ENCODE measurements at places on chromosomes 5 and 9.

GRCh38 chr9:110140276-110140675 is 67.7 kb downstream of the C9orf152 start:
- no peak for DNase-seq

- no peak for DNase-seq
Measured at GRCh38 chr5:139012176-139012575, 137.0 kb upstream of the LRRTM2 start.

DNA sequence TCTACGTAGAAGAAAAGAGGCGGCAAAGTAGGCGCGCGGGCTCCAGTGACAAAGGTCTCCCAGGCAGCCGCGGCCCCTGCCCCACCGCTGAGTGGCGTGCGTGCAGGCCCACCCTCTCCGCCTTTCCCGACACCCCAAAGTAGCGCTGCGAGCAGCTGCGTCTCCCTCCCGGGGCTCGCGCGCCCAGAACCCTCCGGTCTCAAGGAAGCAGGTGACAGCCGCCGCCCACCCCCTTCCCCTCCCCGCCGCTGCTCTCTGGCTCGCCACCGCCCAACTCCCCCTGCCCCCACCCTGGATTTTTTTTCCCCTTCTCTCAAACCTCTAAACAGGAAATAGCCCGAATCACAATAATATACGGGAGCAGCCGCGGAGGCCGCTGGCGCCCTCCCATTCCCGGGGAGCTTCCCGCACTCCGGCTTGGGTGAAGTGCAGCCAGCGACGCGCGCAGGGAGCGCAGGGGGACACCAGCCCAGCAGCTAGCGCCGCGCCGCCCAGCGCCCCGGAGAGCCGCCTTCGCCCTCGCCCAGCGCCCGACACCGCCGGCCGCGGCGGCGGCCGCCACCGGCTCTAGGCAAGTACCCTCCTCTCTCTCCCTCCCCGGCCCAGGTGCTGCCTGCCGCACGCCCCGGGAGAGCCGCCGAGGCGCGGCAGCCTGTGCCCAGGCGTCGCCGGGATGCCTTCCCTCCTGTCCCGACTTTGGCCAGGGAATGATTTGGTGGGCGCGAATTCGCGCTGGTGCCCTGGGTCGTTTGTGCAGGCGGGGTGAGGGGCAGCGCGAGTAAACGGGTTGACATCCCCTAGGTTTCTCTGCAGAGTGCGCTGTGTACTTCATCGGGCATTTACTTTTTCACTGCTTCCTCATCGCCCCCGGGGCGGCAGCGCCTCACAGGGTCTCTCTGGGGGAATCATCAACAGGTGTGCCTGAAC is 52.7 kb upstream of the TJP2 start:
- DNase-seq, result peak; percentile 96

- DNase-seq, result no peak
Measured at GRCh38 chr5:8436924-8437323, 568.0 kb downstream of the MTRR start.

GRCh38 chr5:75337366-75338021 is 474 bp downstream of the HMGCR start:
- peak; percentile 63 for DNase-seq

- no peak for DNase-seq
Measured at GRCh38 chr9:116924462-116925110, 237.5 kb downstream of the TRIM32 start.

GRCh38 chr9:130265431-130266235 is at the start of gene HMCN2:
TSS of gene HMCN2 (plus strand) at chr9:130265760. CDS start at chr9:130265879, 119 bp downstream.
- DNase-seq, result peak; percentile 77

DNA sequence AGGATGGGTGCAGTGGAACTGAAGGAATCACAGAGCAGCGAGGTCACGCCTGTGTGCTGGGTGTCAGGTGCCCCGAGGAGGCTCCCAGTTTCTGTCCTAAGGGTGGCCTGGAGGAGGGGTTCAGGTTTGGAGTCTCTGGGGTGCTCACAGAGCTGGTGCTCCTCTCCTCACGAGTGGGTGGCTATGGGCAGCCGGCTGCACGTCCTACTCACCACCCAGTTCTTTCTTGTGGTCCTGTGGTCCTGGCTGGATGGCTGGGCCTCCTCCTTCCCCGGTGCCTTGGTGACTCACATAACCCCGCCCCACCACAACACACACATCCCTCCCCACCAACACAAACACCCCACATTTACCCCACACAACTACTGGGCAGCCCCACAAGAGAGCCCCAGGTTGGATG is 9.9 kb upstream of the PTGS1 start:
- DNase-seq, result no peak

DNA sequence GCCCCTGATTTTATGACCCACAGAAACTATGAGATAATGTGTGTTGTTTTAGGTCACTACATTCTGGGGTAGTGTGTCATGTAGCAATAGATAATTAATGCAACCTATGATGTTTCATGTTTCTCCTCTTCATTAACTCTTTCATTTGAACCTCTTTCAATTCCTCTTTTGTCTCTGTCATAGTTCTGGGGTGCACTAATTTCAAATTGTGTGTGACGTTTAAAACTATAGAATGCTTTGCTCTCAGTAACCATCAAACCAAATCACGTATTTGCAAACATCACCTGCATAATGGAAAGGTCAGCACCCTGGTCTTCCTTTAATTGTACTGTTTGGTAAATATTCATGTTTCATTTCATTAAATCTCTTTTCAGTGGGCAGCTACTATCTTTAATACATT is 621.6 kb downstream of the TLR4 start:
- no peak for DNase-seq

- no peak for DNase-seq
Measured at GRCh38 chr9:117189121-117189520, 225.7 kb downstream of the ASTN2 start.

DNA sequence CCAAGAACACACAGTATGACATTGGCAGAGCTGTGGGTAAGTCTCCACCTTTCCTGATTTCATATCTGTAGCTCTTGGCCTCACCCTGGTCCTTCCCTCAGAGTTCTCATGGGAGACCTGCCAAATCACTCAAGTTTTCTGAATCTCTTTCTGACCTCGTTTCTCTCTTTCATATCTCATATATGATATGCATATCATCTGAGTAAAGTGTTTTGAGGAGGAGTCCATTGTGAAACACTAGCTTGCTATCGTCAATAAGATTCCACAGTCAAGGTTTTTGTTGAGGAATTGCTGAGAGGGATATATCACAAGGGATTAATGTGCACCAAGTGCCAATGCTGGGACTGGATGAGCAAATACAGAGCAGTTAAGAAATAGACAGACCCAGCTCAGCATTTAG is 739.2 kb downstream of the BRINP1 start:
- DNase-seq, result no peak

GRCh38 chr5:171770153-171770552 is 15.5 kb upstream of the SMIM23 start:
- DNase-seq, result no peak

DNA sequence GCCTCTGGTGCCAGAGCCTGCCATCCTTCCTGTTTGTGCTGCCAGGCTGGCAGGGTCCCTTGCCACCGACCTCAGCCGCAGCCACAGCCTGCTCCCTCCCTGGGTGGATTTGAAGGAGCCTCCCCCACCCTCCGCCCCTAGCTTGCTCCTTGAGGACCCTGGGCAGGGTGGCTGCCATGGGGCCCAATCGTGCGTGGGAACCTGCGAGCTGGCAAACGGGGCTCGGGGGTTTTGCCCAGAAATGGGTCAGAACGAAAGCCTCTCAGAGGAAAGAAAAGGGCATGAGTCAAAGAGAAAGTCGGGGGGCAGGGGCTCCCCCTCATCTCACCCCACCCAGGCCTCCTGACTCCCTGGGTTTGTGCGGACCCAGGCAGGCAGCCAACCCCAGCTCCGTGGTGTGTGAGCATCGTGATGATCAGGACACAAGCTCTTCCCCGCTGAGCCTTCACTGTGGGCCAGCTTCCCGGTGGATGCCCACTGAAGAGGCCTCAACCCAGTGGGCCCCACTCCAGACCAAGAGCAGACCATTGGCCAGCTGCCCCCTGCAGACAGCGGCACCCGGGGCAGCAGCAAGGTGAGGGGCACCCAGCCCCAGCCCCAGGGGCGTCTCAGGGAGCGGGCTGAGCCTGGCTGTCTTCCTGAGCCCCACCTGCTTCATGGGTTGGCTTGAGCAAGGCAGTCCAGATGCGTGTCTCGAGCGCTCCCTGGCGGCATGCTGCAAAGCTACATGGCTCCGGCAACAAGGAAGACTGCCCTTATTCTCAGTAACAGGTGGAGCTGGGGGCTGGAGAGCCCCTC is 3.0 kb upstream of the FUT7 start:
- DNase-seq, result peak; percentile 65

DNA sequence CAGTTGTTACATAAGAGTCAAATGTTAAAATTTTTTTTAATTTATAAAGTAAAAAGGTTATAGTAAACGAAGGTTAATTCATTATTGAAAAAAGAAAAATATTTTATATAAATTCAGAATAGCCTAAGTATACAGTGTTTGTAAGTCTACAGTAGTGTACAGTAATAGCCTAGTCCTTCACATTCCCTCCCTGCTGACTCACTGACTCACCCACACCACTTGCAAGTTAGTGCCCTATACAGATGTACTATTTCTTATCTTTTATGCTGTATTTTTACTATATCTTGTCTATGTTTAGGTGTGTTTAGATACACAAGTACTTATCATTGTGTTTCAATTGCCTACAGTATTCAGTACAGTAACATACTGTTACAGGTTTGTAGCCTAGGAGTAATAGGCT is 57.6 kb downstream of the MAMDC2 start:
- DNase-seq, result no peak

DNA sequence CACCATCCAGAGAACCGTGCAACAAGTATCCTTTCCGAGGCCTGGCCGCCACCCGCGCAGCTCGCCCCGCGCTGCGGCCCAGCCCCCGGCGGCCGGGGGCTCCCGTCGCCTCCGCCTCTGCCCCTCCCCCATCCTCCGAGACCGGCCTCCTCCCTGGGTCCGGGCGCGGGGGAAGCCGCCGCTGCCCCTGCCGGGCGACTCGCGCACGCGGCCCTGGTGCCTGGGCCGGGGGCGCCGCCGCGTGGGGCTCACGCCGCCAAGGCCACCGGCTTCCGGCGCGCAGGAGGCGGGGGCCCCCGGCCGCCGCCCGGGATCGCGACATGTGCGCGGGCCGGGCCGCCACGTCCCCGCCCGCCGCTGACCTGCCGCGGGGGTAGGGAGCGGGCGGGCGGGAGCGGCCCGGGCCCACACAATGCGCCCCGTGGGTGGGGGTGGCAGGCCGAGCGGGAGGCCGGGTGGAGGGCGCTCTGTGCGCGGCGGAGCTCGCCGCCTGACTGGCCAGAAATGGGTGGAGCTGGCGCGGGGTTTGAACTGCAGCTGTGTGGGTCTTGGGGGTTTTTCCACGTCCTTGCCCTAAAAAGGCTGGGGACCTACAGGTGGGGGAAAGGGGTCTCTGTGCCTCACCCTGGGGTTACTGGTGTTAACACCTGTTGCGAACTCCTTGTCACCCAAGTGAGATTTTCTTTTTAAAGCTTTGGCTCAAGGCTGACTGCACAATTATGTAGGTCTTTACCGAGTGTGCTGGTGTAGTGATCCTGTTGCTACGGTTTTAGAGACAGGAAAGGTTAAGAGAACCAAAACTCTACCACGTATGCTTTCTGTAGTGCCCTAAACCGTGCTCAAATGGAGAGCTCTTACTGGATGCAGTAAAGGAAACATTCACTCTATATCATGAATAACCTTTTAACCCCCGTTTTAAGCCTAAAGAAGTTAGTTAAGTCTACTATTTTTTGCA is 32.3 kb downstream of the TNPO1 start:
- DNase-seq, result peak; percentile 50

GRCh38 chr9:130104491-130105193 is 50.9 kb downstream of the GPR107 start:
- DNase-seq, result no peak

GRCh38 chr5:109005297-109006009 is 257.8 kb downstream of the FER start:
- DNase-seq, result no peak

GRCh38 chr5:150001660-150002486 is 1.3 kb downstream of the HMGXB3 start:
- DNase-seq, result no peak

GRCh38 chr9:124239249-124240073 is 18.3 kb upstream of the NEK6 start:
- no peak for DNase-seq

DNA sequence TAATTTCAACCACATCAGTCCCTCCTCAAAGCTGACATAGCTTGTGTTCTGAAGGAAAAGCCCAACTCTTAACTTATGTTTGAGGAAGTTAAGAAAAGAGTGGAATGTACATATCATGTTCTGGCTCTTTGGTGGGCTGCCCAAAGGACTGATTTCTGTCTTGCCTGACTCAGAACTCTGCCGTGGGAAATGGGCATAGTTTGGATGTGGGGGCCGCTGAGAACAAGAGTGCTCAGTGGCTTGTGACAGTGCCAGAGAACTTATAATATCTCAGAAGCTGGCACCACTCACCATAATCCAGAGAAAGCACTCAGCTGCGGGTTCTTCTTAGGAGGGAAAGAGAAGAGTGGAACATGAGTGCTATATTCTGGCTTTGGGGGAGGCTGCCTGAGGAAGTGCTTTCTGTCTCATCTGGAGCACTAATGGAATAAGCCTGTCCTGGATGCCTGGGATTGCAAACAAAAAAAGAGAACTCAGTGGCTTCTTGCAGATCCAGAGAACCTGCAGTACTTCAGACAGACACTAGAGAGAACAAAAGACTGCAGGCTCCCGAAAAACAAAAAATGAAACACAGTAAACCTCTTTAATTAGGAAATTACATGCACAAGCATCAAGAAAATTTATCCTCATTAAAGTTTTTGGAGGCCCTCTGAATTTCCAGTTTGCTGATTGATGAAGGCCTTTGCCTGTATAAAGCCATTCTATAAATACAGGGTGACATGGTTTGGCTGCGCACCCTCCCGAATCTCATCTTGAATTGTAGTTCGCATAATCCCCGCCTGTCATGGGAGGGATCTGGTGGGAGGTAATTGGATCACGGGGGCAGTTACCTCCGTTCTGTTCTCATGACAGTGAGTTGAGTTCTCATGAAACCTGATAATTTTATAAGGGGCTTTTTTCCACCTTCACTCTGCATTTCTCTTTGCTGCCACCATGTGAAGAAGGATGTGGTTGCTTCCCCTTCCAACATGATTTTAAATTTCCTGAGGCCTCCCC is 207.0 kb downstream of the DMAC1 start:
- no peak for DNase-seq

- no peak for DNase-seq
Measured at GRCh38 chr9:82670000-82670399, 392.9 kb downstream of the RASEF start.

DNA sequence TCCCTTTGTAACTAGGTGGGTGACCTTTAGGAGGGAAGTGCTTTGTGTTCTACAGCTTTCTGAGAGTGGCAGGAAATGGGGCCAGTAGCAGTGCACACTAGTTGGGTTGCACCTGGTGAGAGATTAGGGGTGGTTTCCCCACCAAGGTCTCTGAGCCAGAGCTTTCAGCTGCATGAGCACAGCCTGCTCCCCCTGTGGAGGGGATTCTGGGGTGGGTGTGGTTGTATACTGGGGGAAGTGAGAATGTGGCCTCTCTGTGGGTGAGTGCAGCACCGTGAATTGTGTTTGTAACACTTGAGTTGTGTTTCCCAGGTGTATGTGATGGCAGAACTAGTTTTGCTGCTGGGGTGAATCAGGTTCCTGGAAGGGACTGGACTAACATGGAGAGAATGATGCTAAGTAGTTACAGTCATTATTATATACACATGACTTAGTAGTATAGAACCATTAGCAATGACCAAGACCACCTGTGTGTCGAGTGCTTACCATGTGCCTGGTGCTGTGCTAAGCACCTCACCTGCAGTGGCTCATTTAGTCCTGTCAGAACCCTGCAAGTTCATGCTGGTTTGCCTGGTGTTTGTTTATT is 11.8 kb upstream of the CXXC5 start:
- DNase-seq, result no peak
